ENCODE measurements at places on chromosomes 13 and 19.

GRCh38 chr13:98912846-98913245 lies 65.0 kb downstream of the DOCK9 start:
- DNase-seq = no peak

DNA sequence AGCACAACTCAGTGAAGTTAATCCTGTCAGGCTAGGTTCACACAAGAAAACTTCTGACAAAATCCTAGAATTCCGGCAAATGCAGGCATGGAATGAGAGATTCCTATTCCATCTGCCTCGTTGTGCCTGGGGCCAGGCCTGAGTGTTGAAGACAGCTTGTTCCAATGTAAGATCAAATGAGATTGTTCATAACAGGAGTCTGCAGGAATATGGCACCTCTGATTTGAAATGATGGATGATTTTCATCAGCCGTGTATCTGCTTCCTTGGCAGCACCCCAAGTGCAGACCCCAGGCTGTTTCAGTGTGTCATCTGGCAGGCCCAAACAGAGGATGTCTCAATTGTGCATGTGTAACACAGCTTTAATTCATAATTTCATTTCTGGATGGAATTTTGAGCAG lies 35.3 kb upstream of the SACS start:
- DNase-seq = no peak

- DNase-seq = peak; percentile 58
Measured at GRCh38 chr13:46367617-46368327, 19.3 kb downstream of the RUBCNL start.

- no peak for DNase-seq
Measured at GRCh38 chr19:403221-404027, 5.5 kb downstream of the C2CD4C start.

GRCh38 chr19:18477042-18477779 lies 39.3 kb upstream of the ISYNA1 start:
- no peak for DNase-seq

DNA sequence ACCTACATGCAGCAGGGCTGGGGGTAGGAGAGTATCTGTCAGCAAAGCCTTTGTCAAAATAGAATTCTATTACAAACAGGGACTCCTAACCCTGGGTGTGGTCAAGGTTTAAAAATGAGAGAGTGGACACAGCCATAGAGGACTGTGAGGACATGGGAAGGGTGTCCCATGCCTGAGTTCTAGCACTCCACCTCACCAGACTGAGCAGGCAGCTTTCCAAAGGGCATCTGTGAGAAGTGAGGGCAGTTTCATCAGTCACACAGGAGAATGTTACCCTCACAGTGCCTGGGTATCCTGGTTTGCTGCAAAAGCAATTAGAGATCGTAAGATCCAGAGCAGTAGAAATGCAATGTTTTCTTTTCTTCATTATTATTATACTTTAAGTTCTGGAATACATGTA lies 174.9 kb upstream of the UBL3 start:
- DNase-seq = no peak

DNA sequence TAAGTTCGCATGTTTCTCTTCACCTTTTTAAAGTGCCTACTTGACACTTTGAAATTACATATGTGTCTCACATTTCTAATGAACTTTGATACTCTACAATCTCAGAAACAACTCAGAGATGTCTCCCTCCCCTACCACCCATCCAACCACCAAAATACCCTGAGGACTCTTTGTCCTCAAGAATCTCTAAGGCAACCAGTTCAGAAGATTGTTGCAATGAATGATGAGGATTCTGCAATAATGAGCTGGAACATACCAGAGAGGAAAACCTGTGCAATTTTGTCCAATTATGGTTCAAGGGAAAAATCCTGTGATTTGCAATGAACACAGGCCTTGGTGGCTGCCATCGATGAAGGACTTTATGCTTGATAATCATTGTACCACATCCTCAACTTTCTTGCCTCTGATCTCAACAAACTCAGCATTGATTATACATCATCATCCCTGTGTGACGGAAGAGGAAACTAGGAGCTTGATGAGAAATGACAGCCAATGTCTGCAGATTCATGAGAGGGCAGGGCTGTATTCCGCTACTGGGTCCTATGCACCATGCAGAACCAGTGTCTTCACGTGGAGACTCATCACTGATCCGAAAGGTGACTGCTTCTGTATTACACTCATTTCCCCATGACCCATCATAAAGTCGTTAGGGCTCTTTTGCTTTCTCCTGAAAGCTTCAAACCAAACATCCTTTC lies 1.1 kb downstream of the FPR1 start:
- DNase-seq = peak; percentile 89

- DNase-seq = no peak
Measured at GRCh38 chr19:4363571-4364304, 20.4 kb downstream of the MPND start.

DNA sequence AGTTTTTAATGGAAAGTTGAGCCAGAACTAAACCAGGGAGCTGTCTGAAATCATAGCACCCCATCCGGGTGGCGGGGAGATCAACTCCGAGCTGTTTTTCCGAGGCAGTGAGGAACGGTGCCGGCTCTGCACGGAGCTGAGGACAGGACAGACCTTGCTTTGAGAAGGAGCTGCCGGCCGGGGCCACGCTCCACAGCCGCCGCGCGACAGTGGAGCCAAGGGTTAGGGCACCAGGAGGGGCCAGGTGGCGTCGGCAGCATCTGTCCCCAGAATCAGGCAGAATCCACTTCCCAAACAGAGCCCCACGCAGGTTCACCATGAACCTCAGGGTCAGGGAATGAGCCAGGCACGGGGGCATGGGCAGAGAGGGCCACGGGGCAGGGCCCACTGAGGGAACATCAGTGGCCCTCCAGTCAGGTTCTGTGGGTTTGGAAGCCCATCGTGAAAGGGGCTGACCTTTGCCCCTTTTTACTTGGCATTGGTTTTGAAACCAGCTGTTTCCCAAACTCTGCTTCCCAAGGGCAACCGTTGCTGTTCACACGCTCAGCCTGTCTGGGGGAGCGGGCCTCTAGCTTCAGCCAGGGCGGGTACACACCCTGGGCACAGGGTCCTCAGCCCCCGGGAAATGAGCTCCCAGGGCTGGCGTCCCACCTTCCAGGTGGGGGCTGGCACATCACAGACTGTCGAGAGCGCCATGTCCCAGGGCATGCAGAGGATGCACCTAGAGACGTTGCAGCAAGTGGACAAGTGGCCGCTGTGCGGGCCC lies 18.1 kb downstream of the PEX11G start:
- DNase-seq = no peak

DNA sequence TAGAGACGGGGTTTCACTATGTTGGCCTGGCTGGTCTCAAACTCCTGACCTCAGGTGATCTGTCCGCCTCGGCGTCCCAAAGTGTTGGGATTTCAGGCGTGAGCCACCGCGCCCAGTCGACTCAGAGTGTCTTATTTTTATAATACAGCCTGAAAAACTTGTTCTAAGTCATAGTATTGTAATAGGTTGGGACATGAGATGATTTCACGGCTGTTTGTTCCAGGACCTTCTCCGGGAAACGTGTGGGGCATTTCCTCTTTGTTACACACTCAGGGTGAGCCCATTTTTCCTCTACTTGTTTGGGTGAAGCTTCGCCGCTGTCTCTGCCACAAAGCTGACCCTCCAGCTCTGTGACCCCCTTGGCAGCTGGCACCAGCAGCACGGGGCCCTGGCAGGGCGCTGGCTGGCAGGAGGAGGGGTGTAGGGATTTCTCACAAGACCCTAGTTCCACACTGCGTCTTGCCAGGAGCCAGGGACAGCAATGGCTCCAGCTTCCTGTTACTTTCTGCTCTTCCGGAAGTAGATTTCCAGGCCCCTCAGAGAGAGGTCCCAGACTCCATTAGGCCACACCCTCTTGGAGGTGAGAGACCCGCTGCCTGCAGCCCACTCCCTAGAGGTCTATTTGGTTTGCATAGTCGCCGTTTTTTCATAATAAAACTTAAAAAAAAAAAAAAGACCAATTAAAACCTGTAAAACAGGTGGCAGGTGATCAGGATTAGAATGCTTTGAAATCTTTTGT lies 15.6 kb downstream of the FGF21 start:
- DNase-seq = no peak

Data from M059J (cell line).